ENCODE measurements at places on chromosomes 11 and 22.

GRCh38 chr11:3927129-3927796 lies 71.8 kb downstream of the STIM1 start:
- DNase-seq, result no peak

- peak; percentile 37 for DNase-seq
These were observed 30.8 kb upstream of the LRRC10B start for GRCh38 chr11:61477727-61478148.

GRCh38 chr11:65440831-65441499 lies 18.4 kb downstream of the NEAT1 start:
- peak; percentile 18 for DNase-seq

- peak; percentile 8 for DNase-seq
These were observed 38.7 kb downstream of the GLYAT start for GRCh38 chr11:58693026-58693425.

GRCh38 chr11:77093987-77094840 lies 8.4 kb upstream of the OMP start:
- DNase-seq, result no peak

GRCh38 chr22:26893173-26894110 lies 236.1 kb downstream of the MIAT start:
- no peak for DNase-seq

DNA sequence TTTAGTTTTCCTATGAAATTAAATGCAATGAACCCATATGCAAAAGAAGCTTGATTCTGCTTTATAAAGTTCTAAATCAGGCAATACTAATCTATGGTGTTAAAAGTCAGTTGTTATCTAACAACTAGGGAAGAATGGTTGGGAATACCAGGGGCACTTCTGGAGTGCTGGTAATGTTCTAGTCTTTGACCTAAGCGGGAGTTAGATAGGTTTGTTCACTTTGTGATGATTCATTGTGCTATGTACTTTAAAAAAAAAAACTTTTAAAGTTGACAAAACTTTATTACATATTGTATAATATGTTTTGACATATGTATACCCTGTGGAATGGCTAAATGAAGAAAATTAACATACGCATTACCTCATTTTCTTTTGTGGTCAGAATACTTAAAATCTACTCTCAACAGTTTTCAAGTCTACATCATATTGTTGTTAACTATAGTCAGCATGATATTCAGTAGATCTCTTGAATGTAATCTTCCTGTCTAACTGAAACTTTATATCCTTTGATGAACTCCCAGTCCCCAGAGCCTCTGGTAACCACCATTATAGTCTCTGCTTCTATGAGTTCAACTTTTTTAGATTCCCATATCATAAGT lies 39.2 kb downstream of the BIRC2 start:
- no peak for DNase-seq

- no peak for DNase-seq
These were observed 42.4 kb upstream of the SMTN start for GRCh38 chr22:31038686-31039085.

DNA sequence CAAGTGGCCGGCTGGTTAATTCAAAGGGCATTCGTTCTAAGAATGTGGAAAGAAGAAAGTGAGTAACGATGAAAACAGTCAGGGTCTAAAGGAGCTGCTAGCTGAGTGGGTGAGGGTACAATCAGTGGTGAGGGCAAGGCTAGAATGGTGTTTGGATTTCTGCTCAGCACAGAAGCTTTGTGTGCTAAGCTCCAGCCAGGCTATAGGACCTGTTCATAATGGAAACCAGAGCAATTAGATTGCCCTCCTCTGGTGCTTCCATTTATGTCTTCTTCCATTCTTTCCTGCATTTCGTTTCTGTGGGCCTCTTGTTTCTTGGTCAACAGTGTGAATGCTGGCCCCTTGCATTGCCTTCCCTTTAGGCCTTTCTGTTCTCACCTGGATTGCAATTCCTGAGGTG lies 572.9 kb upstream of the CHORDC1 start:
- DNase-seq, result no peak

DNA sequence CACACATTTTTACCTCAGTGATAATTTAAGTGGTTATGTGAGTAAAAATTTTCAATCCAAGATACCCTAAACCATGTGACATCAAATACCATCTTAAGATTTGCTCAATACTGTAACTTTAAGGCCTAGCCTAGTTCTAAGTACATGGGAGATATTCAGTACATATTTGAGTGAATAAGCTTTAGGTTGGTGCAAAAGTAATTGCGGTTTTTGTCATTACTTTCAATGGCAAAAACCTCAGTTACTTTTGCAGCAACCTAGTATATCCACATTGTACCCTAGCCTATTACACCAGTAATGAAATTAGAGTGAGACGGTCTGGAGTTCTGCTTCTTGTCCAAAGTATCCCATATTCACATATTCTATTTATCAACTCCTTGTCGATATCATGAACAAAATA lies 700.1 kb downstream of the LRRC4C start:
- no peak for DNase-seq

DNA sequence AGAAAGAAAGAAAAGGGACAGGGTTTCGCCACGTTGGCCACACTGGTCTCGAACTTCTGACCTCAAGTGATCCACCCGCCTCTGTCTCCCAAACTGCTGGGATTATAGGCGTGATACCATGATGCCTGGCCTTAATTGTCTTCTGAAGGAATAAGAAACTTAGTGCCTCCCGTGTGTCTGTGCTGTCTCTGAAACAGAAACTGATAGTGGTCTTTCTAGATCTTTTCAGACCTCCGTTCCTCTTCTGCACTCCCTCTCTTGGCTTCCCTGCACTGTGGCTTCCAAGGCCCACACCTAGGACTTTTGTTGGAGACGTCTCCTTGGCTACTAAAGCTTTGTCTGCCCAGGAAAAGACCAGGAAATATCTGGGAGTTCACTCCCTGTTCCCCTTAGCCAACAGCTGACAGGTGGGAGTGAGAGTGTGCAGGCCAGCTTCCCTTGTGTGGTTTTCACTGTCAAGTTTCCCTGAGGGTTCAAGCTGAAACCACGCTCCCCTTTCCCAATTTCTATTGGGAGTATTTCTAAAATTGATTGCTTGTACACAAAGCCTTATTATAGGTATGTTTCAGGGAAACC lies 10.1 kb upstream of the HTR3B start:
- DNase-seq, result no peak

DNA sequence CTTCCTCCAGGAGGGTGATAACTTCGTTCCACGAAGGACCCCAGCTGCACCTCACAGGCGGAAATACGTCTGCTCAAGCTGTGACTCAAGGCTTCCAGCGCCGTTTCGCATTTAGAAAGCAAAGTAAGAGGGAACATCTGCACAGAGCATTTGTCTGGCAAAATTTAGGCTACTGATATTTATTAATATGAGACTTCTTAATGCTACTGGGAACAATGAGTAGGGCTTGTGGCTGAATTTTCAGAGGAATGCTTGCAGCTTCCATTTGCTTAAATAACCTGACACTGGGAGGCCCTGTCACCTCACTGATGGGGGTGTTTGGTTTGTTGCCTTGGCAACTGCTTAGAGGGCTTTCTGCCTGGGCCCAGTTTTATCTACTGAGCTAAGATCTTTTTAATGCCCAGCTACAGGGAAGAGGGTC lies 14.7 kb upstream of the ST14 start:
- DNase-seq, result no peak

GRCh38 chr22:28408709-28409108 lies 270.9 kb downstream of the TTC28 start:
- no peak for DNase-seq

GRCh38 chr11:17923217-17923616 lies 89.6 kb downstream of the SERGEF start:
- no peak for DNase-seq

DNA sequence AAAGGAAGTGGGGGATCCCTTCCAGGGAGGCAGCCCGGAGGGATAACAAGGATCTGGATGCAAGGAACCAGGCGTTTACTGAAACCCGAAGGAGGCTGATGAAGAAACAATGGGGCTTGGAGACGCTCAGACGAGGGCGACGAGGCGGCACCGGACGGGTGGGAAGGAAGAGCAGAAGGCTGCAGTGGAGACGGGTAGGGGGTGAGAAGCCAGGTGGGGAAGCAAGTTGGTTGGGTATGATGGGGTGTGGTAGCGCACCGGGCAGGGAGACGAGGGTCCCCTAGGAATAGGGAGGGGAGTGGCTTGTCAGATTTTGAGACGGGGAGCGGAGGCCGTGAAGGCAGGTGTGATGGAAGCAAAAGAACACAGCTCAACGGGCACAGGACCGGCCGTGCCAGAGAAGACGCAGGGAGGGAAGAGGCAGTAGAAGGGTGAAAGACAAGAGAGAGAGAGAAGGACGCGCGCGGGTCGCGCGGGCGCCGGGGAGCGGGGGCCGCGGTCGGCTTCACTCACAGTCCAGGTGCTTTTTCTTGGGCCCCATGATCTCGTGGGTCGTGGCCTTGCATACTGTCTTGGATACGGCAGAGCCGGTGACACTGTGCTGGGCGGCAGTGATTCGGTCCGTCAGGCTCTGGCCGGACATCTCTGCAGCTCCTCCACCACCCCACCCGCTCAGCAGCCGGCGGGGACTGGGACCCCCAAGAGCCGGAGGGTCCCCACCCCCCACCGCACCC lies 579 bp downstream of the PICALM start:
- peak; percentile 46 for DNase-seq

DNA sequence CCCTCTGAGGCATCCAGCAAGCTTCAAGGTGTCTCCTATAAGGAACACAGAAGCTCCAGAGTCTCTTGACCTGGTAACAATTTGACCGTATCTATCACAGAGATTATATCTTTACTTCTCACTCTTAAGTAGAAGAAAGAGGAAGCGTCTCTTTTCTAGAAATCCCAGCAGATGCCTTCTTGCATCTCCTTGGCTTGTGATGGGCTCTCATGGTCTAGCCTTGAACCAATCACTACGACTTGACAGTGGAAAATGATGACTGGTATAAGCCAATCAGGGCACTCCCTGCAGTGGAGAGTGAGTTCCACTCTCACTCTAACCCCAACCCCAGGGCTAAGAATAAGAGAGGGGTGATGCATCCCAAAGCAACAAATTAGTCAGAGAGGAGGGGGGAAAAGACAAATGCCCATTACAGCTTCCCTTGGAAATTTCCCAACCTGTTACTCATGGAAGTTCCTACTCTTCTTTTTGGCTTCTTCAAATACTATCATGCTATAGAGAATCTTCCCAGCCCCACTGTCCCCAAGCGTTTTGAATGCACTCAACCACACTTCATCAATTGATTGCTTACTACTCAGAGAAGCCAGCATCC lies 293.5 kb downstream of the MN1 start:
- DNase-seq, result peak; percentile 72

GRCh38 chr11:1744891-1745700 lies 5.3 kb downstream of the IFITM10 start:
- no peak for DNase-seq

GRCh38 chr11:64084146-64084950 lies 48.6 kb downstream of the FLRT1 start:
- no peak for DNase-seq

- DNase-seq, result no peak
These were observed 4.3 kb upstream of the NHERF4 start for GRCh38 chr11:119180729-119181676.

DNA sequence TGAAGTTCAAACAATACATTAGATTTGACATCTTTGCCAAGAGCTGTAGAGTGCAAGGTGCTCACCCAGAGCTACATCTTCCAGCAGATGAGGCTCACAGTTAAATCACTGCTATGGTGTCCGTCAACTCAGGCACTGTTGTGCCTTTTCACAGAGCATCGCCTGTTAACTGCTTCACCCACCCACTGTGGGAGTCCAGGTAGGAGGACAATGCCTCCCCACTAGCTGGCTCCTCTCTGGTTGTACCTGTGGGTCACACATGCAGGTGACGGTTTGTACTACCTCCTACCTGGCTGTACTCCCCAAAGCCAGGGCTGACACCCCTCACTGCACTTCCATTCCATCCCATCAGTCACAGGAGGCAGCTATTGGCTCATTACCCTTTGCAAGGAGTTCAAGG lies 84.6 kb upstream of the TOP3B start:
- DNase-seq, result no peak

DNA sequence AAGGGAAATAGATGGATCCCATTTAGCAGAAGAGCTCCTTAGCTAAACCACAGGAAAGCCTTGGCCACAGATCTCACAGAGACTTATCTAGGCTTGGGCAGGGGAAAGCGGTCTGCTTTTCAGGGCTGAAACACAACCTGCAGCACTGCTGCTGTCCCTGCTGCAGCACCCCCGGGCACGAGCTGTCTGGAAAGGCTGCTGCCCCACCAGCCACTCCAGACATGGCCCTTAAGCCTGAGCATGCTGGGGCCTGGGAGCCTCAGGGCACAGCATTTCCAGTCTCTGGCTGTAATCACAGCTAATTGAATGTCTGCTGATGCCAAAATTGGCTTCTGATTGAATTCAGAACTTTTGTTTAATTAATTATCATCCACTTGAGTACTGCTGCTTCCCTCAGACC lies 115.0 kb downstream of the TMPRSS5 start:
- DNase-seq, result no peak

DNA sequence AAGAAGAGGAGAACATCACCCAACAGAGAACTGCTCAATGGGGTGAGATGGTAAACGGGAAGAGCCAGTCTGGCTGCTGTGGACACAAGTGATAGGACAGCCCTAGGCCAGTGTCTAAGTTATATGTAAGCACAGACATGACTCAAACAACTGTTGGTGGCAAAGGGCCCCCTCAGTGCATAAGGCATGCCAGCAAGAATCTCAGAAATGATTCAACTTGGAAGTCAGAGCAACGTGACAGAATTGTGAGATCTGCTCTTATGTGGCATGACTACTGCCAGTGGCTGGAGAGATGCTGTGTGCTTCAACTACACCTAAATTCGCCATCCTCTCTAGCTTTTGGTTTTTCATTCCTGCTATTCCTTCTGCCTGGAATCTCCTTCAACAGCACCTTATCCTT lies 7.4 kb downstream of the SLN start:
- peak; percentile 75 for DNase-seq

DNA sequence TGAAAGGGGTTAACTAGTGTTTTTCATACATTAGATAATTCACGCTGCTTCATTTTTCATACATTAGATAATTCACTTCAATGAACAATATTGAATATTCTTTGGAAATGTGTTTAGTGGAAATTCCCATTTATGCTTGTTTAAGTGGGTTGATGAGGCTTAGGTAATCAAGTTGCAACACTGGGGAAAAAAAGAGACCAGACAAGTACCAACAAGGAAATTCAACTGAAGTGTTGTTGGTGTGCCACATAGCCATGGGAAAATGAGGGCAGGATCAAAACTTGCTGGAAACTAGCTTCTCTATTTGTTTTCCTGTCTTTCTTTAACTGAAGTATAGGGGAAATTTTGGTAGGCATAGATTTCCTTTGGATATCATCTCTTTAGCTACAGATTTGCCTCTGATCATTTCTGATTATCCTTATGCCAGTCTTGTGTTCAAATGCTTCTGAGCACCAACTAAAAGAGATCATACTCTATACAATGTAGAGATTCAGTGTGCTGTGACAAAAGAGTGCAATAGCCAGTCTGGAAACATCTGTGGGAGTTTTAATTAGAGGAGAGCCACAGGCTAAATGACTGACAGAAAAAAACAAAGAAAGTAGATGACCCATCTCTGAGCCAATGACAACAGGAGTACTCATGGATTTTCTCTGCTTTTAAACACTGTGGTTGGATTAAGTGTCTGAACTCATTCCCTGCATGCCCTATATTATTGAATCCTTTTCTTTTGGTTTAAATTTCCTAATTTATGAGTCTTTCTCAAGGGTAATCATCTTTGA lies 67.6 kb upstream of the CTSC start:
- DNase-seq, result no peak
